ENCODE measurements at places on chromosomes 6 and 20.

DNA sequence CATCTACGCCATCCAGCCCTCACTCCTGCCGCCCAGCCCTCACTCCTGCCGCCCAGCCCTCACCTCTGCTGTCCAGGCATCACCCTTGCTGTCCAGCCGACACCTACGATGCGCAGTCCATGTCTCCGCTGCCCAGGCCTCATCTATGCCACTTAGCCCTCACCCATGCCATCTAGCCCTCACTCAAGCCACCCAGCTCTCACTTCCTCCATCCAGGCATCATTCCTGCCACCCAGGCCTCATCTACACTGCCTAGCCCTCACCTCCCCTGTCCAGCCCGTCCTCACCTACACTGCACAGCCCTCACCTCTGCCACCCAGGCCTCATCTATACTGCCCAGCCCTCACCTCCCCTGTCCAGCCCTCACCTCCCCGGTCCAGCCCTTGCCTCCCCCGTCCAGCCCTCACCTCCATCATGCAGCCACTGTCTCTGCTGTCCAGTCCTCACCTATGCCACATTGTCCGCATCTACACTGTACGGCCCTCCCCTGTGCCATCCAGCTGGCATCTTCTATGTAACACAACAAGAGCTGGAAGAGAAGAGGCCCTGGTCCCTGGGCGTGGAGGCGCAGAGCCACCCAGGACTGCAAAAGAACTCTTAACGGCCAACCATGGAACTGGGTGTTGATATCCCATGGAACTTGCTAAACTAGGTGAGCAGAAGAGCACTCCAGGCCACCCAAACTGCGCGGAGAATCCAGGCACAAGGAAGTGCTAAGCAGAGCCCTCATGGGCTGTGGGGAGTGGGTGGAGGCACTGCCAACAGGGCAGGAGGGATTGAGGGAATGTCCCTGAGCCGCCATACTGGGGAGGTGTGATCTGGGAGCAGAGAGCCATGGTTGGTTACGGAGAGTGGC is 31.0 kb downstream of the RNASET2 start:
- DNase-seq, result no peak

GRCh38 chr6:145213614-145214013 is 521.7 kb downstream of the EPM2A start:
- DNase-seq, result no peak

DNA sequence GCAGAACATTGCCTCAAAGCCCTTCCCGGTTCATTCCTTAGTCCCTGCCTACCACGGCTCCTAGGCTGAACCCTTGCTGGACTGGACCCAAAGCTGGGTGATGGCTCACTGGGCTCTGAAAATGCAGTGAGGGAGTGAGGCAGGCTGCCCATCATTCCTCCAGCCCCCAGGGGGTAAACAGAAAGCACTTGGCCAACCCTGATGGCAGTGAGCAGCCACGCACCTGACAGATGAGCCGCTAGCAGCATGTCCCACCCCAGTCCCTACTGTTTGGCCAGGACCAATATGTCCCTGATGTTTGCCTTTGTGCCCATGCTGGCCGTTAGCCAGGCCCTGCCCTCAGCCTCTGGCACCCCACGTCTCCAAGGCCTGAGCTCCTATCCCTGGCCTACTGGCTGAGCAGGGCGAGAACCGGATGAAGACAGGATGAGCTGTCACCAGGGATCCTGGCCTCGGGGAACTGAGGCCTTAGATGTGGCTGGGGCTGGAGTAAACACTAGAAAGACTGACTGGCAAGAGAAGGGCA is 19.4 kb upstream of the BAK1 start:
- DNase-seq, result no peak

DNA sequence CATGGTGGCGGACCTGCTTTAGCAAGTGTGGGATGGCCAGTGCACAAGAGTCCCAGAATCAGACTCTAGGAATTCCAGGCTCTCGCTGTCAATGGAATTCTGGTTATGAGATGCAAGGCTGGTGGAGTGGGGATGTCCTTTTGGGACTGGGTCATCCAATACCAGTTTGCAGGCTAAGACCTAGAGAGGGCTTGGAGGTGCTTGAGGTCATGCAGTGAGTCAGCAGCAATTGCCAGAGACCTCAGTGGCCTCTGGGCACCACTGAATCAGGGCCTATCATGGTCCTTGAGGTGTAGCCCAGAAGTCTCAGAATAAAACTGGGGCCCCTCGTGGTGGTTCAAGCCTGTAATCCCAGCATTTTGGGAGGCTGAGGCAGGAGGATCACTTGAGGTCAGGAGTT is 1.4 kb upstream of the SCRT2 start:
- DNase-seq, result no peak

- no peak for DNase-seq
Observed at GRCh38 chr20:49631061-49631716, 63.3 kb upstream of the PTGIS start.

GRCh38 chr20:10519361-10520046 is 84.4 kb downstream of the SLX4IP start:
- no peak for DNase-seq

- no peak for DNase-seq
Observed at GRCh38 chr20:50388733-50389437, 121.3 kb upstream of the PTPN1 start.

DNA sequence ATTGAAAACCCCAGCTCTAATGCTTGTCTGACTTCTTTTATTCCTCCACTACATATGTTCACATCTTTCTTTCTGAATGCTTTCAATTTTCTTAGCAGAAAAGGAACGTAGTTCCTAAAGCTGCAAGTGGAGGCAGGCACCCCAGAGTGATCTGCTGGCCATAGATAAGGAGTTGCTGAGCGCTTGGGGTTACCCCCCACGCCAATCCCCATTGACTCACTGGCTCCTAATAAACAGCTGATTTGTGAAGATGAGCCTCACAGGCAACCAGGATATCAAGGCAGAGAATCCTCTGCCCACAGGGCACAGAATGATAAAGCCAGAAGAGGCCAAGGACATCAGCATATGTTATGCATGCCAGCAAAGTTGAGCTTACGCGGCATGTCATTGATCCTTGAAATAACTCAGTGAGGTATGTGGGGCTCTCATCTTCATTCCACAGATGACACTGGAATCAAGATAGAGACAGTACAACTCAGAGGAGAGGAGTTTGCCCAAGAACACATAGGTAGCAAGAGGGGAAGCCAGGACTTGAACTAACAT is 129.1 kb upstream of the PTPRT start:
- DNase-seq, result no peak

DNA sequence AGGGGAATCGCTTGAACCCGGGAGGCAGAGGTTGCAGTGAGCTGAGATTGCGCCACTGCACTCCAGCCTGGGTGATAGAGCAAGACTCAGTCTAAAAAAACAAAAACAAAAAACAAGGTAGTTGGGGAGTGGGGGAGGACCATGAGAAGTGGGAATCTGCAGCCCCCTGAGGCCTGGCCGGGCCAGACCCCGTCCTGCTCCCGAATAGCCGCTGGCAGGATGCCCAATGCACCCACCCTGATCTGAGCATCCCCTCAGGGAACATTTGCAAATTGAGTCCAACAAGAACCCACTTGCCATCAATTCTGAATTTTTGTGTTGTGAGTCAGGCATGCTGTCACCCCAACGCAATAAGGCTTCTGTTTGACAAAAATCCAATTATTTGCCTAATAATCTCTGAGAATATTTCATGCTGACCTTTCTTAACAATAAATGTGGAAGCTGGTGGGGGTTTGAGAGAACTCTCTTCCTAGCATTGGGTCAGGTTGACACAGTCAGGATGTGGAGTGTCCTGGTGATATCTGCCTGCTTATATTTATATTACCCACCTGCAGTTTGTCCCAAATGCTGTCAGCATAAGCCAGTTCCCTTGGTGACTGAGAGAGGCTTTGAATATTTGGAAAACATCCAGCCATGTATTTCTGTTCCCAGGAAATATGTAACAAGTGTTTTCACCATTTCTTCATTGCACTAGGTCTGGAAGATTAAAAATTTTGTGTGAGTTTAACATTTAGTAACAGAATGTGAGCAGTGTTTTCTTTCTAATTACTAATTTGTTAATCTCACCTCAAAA is 28.4 kb upstream of the FRMD1 start:
- DNase-seq, result no peak

DNA sequence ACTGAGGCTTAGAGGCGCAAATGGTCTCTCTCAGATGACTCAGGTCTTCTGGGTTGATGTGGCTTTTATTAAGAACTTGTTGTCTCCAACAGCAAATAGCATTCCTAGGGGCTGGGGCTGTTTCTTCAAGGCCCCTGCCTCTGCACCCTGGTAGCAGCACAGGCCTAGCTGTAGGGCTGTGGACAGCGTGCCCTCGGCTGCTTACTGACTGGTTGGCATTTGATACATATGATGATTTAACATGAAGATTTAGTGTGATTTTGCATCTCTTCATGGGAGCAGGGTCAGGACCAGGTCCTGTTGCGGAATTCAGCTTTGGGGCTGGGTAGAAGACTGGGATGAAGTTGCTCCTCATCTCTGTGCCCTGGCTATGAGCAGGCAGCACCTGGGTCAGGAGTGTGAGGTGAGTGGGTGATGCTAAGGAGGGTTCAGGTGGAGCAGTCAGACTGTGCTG is 24.3 kb upstream of the IER3 start:
- DNase-seq, result no peak

DNA sequence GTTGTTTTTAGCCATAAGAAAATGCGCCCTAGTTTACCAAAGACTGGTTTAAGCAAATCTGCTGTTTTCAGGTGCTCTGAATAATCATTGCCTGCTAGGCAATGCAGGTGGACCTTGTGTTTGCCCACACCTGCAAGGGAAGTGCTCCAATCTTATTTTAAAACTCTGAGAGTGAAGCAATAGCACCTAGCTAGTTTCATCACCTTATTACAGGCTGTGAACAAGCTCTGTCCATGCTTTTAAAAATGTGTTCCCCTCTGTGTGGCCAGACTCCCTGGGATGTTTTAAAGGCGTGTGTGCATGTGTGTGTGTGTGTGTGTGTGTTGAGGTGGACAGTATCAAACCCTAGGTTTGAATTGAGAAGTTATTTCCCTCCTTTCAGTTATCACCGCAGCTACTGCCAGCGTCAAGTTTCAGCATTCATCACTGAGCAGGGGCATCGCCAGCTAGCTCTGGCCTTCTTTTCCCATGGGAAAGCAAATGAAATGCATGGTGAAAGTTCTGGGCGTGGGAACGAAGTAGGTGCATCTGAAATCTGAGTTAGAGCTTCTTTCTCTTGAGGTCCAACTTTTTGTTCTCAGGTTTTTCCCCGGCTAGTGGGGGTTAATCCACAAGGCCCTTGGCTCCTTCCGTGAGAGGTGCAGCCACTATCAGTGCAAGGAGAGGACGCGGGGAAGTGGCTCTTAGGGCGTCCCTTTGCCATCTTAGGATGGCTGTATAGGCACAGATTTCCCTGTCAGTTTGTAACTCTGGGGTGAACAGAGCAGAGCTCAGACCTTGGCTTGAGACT is 30.8 kb downstream of the DUSP22 start:
- DNase-seq, result no peak

GRCh38 chr6:84346372-84346771 is 118.9 kb upstream of the CEP162 start:
- no peak for DNase-seq

GRCh38 chr20:38764567-38765318 is 16.5 kb downstream of the ACTR5 start:
- DNase-seq, result no peak

DNA sequence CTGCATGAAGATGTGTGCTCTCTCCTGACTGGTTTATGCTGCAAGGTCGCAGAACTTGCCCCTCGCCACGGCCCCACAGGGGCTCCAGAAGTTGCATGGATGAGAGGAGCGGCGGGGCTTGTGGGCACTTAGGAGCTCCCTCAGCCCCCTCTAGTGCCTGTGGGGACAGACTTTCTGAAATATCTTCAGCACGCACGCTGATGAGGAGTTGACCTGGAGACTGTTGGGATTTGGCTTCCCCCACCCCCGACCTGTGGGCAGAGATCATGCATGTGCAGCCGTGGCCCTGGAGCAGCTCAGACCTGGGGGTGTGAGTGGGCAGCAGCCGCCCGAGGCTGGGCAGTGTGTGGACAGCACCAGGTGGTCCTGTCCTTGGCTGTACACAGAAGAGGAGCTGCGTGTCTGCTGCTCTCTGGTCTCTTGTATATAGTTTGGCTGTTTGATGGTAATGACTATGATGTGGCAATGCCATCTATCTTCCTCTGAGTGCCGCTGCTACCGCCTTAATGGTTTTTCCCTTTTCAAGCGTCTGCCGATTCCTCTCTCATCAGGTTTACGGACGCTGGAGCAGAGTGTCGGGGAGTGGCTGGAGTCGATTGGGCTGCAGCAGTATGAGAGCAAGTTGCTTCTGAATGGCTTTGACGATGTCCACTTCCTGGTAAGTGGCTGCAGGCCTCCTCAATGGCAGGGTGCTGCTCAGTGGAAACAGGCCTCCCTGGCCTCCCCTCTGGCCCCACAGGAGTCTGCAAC is 81.4 kb downstream of the TCP11 start:
- no peak for DNase-seq

DNA sequence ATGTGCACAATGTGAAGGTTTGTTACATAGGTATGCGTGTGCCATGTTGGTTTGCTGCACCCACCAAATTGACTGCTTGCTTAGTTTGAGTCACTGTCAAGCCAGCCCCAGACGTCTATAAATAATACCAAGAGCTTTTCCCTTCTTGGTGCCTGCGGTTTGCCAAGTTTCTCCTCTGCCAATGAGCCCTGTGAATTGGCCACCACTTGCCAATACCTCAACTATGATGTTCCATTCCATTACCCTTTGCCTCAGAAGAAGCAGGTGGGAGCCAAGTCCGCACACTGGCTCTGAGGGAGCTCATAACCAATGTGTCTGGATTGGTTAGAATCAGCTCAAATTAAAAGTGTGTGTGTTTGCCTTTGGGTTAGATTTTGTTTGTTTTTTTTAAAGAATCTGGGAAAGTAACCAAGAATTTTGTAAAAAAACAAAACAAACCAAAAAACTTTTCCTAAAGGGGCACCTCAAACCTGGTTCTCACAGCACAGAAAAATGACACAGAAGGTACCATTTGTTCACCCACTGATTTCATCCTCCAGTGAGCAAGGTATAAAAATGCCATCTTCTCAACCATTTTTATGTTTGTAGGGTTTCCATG is 244.7 kb upstream of the PRND start:
- DNase-seq, result no peak

GRCh38 chr6:4969609-4970285 is 34.1 kb downstream of the RPP40 start:
- DNase-seq, result no peak

- DNase-seq, result no peak
Observed at GRCh38 chr6:51350308-51350904, 531.7 kb downstream of the TFAP2B start.

GRCh38 chr6:142446168-142446567 is 144.4 kb downstream of the ADGRG6 start:
- no peak for DNase-seq

- no peak for DNase-seq
Observed at GRCh38 chr6:3648724-3649123, 102.8 kb downstream of the PXDC1 start.

- no peak for DNase-seq
Observed at GRCh38 chr6:45710304-45710821, 305.3 kb downstream of the CLIC5 start.
